ENCODE measurements at places on chromosomes 5 and 9.
A peak's percentile ranks its signal among the peaks of the same experiment; 100 is the strongest.

- DNase-seq = no peak
- H3K27ac ChIP-seq = no peak overlapping the region
- H3K4me3 ChIP-seq = no peak overlapping the region
- H3K4me1 ChIP-seq = no peaks in the 10 kb centered on the region
Observed at GRCh38 chr5:74665273-74665672, 19.8 kb upstream of the HEXB start.

GRCh38 chr9:16673171-16673570, 197.3 kb downstream of the BNC2 start:
- H3K4me3 ChIP-seq = no peak overlapping the region
- no peaks in the 10 kb centered on the region for H3K4me1 ChIP-seq
- no peak overlapping the region for H3K27ac ChIP-seq
- H3K36me3 ChIP-seq = no peaks in the 10 kb centered on the region

DNA sequence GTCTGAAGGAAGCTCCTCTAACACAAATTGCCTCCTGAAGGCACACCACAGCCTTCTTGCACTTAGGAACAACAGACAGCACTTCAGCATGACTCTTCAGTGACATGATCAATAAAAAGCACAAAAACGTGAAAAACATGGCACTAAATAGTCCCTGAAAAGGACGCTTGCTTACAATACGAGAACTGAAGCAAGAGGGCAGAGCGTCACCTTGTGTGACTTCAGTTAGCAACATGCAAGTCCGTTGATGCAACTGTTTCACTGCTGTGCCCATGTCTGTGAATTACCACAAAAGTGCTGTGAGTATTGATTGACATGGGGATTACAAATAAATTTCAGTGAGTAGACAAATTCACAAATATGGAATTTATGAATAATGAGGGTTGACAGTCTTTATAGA, 219.9 kb upstream of the GAS1 start:
- peaks cover 3% of the 10 kb centered on the region for H3K27me3 ChIP-seq
- no peak overlapping the region for H3K27ac ChIP-seq
- no peaks in the 10 kb centered on the region for H3K36me3 ChIP-seq
- no peaks in the 10 kb centered on the region for H3K4me1 ChIP-seq

DNA sequence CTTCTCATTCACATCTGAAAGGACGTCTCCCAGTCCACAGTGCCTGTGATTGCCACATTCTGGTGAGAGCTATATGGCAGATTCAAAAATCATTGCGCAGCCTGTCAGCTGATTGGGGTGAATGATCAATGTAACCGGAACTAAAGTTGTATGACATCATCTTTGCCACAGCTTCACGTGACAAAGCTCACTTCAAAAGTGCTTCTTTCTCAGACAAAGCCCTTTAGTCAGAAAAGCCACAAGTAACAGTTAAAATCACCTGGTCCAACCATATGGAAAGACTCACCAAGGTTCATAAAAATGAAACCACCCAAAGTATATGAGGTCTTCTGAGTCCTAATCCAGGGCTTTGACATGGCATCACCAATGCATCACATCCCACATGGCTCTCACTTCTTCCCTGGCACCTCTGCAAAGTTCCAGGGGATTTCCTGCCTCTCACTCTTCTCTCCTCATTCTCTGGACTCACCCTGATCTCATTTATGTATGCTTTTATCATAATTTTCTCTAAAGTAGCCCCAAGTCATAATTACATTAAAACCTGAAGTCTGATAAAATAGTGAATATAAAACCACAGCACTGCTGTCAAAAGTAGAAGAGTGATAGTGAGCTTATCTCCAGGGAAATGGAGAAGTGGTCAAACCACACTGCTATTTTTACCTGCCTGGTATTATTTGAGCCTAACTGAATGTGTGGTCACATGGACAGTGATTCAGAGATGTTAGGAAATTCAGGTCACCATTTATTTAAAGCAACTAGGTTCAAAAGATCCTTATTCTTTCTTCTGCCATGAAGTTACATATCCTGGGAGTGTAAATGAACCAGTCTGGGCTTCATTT, 193.1 kb upstream of the PTGER4 start:
- peaks cover 5% of the 10 kb centered on the region for H3K4me1 ChIP-seq
- peak; percentile 55 for DNase-seq
- H3K27ac ChIP-seq = no peak overlapping the region
- no peak overlapping the region for H3K4me3 ChIP-seq

GRCh38 chr5:59206132-59206581, 623.3 kb downstream of the RAB3C start:
- no peaks in the 10 kb centered on the region for H3K4me1 ChIP-seq
- no peak overlapping the region for H3K4me3 ChIP-seq
- DNase-seq = no peak
- H3K27me3 ChIP-seq = no peaks in the 10 kb centered on the region
- H3K36me3 ChIP-seq = peaks cover 2% of the 10 kb centered on the region
- H3K27ac ChIP-seq = no peak overlapping the region

- DNase-seq = peak; percentile 62
- no peaks in the 10 kb centered on the region for H3K4me1 ChIP-seq
- peaks cover 4% of the 10 kb centered on the region for H3K27me3 ChIP-seq
Observed at GRCh38 chr9:133188006-133188842, 20.8 kb downstream of the OBP2B start.

GRCh38 chr9:127897193-127897692, 2.2 kb downstream of the ST6GALNAC6 start:
- peak; percentile 62 for DNase-seq
- H3K27ac ChIP-seq = peak overlapping the region; percentile 80
- H3K27me3 ChIP-seq = peaks cover 14% of the 10 kb centered on the region
- no peak overlapping the region for H3K4me3 ChIP-seq

DNA sequence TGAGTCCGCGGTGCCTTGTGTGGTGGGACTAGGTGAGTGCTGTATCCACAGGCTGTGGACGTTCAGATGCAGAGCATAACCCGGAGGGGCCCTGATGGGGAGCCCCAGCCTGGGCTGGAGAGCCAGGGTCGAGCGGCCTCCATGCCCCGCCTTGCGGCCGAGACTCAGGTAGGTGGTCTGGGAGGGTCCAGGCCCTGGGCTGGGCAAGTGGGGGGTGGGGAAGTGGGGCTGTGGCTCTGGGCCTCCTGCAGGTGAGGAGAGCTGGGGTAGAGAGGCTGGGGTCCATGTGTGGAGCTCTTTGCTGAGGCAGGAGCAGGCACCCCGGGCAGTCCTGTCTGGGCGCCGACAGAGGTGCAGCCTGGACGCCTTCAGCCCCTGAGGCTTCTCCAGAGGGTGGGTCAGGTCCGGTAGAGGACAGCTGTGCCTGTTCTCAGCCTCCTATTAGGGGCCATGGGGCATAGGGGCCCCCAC, 241.1 kb downstream of the CACNA1B start:
- no peaks in the 10 kb centered on the region for H3K36me3 ChIP-seq
- DNase-seq = no peak

- peak; percentile 21 for DNase-seq
- peaks cover 2% of the 10 kb centered on the region for H3K36me3 ChIP-seq
- no peaks in the 10 kb centered on the region for H3K27me3 ChIP-seq
Observed at GRCh38 chr5:37166197-37166596, 83.0 kb downstream of the CPLANE1 start.

DNA sequence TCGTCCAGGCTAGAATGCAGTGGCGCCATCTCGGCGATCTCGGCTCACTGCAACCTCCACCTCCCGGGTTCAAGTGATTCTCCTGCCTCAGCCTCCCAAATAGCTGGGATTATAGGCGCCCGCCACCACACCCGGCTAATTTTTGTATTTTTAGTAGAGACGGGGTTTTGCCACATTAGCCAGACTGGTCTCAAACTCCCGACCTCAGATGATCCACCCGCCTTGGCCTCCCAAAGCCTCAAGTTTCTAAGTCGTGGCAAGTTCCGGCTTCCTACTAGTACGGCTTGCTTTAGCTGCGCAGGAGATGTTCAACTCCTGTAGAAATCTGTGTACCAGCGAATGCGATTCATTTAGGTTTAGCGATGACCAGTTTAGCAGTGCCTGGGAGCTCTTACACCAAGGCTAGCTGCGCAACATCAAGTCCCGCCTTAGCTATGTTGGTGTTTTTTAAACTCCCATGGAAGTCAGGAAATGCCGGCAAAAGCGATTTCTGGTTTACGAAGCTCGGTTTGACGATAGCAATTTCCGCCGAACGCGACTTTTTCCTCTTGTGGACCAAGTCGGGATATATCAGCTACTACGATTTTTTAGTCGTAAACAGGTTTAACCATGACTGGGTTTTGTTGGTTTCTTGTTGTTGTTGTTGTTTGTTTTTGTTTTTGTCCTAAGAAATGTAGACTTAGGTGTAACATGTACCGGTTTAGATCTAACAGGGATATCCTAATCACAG, 46.4 kb downstream of the ANXA2R start:
- no peaks in the 10 kb centered on the region for H3K4me1 ChIP-seq
- H3K4me3 ChIP-seq = peak overlapping the region; percentile 38
- H3K27ac ChIP-seq = peak overlapping the region; percentile 38
- DNase-seq = peak; percentile 20
- H3K27me3 ChIP-seq = peaks cover 8% of the 10 kb centered on the region

DNA sequence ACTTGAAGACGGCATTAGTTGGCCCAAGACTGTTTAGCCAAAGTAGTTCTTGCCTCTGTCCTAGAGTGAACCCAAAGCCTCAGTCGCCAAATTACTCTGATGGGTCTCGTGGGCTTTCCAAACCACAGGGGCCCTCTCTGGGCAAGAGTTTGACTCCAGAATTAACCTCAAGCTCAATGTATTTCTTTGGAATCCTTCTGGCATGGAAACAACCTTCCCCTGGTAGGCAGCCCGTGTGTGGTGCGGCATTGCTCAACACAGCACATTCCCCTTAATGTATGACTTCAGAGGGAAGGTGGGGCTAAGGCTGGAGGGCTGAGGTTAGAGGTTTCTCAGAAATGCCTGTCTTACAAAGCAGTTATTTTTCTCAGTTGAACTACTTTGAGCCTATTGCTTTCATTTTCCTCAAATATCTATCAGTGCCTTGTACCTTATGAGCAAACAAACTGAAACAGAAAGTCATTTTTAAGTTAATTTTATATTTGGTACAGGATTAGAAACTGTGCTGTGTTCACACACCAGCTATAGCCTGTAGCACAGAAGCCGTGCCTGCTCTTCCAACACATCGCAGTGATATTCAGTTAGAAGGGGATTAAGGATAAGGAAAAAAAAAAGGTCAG, 123.9 kb upstream of the HAPLN1 start:
- no peak overlapping the region for H3K4me3 ChIP-seq
- H3K27ac ChIP-seq = no peak overlapping the region
- H3K4me1 ChIP-seq = no peaks in the 10 kb centered on the region
- H3K27me3 ChIP-seq = no peaks in the 10 kb centered on the region
- no peaks in the 10 kb centered on the region for H3K36me3 ChIP-seq

- no peaks in the 10 kb centered on the region for H3K4me1 ChIP-seq
- peaks cover 84% of the 10 kb centered on the region for H3K36me3 ChIP-seq
- H3K27ac ChIP-seq = no peak overlapping the region
Observed at GRCh38 chr9:109383947-109384346, 63.1 kb upstream of the EPB41L4B start.

- no peaks in the 10 kb centered on the region for H3K36me3 ChIP-seq
- H3K27ac ChIP-seq = no peak overlapping the region
- no peak overlapping the region for H3K4me3 ChIP-seq
- H3K4me1 ChIP-seq = peaks cover 2% of the 10 kb centered on the region
Observed at GRCh38 chr5:59608745-59609144, 284.8 kb downstream of the PDE4D start.

GRCh38 chr5:116507941-116508655, 66.5 kb downstream of the SEMA6A start:
- peaks cover 2% of the 10 kb centered on the region for H3K36me3 ChIP-seq
- H3K27ac ChIP-seq = no peak overlapping the region

GRCh38 chr9:131813116-131813515, 73.2 kb upstream of the RAPGEF1 start:
- no peak overlapping the region for H3K27ac ChIP-seq
- DNase-seq = no peak
- no peaks in the 10 kb centered on the region for H3K27me3 ChIP-seq
- no peak overlapping the region for H3K4me3 ChIP-seq

GRCh38 chr5:11777096-11777495, 127.2 kb downstream of the CTNND2 start:
- H3K27me3 ChIP-seq = no peaks in the 10 kb centered on the region
- no peak overlapping the region for H3K27ac ChIP-seq
- no peaks in the 10 kb centered on the region for H3K4me1 ChIP-seq
- no peaks in the 10 kb centered on the region for H3K36me3 ChIP-seq
- DNase-seq = no peak
- H3K4me3 ChIP-seq = no peak overlapping the region

DNA sequence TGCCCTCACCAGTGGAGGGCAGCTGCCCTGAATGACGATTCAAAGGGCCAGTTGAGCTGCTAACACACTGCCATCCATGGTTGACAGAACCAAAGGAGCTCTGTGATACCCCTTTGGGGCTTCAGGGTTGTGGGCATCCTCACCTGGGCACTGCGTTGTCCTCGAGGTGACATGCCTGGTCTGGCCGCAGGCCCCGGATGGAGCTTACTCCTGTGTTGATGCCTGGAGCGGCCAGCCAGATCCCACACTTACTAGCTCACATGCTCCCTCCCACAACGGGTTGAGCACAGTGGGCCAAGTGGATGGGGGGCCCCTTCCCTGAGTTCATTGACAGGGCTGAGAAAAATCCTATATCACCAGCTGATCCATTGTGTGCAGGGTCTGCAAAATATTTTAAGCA, 898.9 kb downstream of the TAF11L14 start:
- no peak overlapping the region for H3K4me3 ChIP-seq
- no peak for DNase-seq
- no peaks in the 10 kb centered on the region for H3K36me3 ChIP-seq
- H3K27me3 ChIP-seq = no peaks in the 10 kb centered on the region
- H3K27ac ChIP-seq = no peak overlapping the region

GRCh38 chr5:120457839-120458507, 6.1 kb upstream of the PRR16 start:
- DNase-seq = peak; percentile 73
- H3K36me3 ChIP-seq = no peaks in the 10 kb centered on the region
- H3K27ac ChIP-seq = no peak overlapping the region
- H3K4me1 ChIP-seq = no peaks in the 10 kb centered on the region

- no peaks in the 10 kb centered on the region for H3K4me1 ChIP-seq
- H3K36me3 ChIP-seq = peaks cover 7% of the 10 kb centered on the region
- H3K4me3 ChIP-seq = no peak overlapping the region
- no peak for DNase-seq
- no peak overlapping the region for H3K27ac ChIP-seq
Observed at GRCh38 chr9:96321515-96321914, 19.5 kb upstream of the HSD17B3 start.

GRCh38 chr5:154291917-154292316, 101.4 kb downstream of the GALNT10 start:
- H3K4me1 ChIP-seq = peaks cover 6% of the 10 kb centered on the region
- no peaks in the 10 kb centered on the region for H3K36me3 ChIP-seq
- no peak overlapping the region for H3K27ac ChIP-seq
- DNase-seq = no peak
- H3K4me3 ChIP-seq = no peak overlapping the region

DNA sequence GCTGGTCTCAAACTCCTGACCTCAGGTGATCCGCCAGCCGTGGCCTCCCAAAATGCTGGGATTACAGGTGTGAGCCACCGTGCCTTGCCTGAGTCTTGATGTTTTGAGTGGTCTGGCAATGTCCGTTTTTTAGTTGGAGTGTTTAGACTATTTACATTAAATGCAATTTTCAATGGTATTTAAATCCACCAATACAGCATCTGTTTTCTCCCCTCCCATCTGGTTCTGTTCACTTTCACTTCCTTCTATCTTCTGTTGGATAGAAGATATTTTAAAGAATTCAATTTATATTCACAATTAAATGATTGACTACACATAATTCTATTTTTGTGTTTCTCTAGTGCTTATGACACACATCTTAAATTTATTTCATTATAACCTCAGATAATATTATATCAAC, 26.0 kb upstream of the PCAT7 start:
- no peaks in the 10 kb centered on the region for H3K27me3 ChIP-seq
- DNase-seq = no peak
- H3K4me1 ChIP-seq = peaks cover 1% of the 10 kb centered on the region
- H3K27ac ChIP-seq = no peak overlapping the region

GRCh38 chr9:109974143-109974917, 194.3 kb downstream of the PALM2AKAP2 start:
- H3K27me3 ChIP-seq = no peaks in the 10 kb centered on the region
- H3K4me1 ChIP-seq = no peaks in the 10 kb centered on the region
- DNase-seq = no peak
